Ammon's horn (tissue), 1 donor: ENCODE measurements at places on chromosomes 3 and 15.
A peak's percentile ranks its signal among the peaks of the same experiment; 100 is the strongest.

- no peak for DNase-seq
Measured at GRCh38 chr3:119933207-119933606, 151.3 kb downstream of the NR1I2 start.

GRCh38 chr3:148238421-148238821 is 459.3 kb upstream of the AGTR1 start:
- no peak for DNase-seq

- no peak for DNase-seq
Measured at GRCh38 chr3:104286645-104287044, 1080.1 kb upstream of the ALCAM start.

GRCh38 chr15:59528961-59529402 is 82.6 kb upstream of the GCNT3 start:
- peak; percentile 90 for DNase-seq

- DNase-seq: no peak
Measured at GRCh38 chr3:118942671-118943070, 92.0 kb downstream of the IGSF11 start.

DNA sequence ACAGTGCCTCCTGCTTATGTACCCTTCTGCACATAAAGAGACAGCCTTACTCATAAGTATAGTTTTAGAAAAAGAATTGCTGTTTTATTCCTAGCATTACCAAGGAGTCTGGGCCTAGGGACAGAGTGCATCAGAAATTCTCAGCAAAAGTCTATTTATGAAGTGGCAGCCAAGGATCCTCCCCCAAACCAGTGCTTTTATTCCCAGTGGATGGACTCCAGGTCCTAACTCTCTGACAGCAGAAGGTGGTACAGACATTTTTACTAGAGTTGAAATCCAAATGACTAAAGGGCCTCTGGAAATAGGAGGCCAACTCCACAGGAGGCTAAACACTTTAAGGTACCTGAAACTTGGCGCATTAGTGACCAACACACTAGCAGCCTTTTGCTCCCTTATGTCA is 407.2 kb upstream of the TPRG1 start:
- DNase-seq: peak; percentile 13

DNA sequence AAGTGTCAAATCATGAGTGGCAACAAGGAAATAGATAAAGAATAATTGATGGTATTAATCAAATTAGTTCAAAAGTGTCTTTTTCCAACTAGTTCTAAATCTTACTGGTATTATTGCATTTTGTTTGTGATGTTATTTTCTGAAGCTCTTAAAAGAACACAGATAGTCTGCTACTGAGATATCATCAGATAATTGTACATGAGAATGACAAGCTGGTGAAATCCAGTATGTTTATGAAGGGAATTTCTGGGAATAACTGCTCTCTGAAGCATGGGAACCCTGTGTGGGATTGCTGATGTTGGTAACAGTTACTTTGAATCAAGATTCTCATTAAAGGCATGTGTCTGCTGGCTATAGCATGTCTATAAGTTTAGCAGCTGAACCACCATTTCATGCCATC is 190.3 kb upstream of the CDIN1 start:
- no peak for DNase-seq

DNA sequence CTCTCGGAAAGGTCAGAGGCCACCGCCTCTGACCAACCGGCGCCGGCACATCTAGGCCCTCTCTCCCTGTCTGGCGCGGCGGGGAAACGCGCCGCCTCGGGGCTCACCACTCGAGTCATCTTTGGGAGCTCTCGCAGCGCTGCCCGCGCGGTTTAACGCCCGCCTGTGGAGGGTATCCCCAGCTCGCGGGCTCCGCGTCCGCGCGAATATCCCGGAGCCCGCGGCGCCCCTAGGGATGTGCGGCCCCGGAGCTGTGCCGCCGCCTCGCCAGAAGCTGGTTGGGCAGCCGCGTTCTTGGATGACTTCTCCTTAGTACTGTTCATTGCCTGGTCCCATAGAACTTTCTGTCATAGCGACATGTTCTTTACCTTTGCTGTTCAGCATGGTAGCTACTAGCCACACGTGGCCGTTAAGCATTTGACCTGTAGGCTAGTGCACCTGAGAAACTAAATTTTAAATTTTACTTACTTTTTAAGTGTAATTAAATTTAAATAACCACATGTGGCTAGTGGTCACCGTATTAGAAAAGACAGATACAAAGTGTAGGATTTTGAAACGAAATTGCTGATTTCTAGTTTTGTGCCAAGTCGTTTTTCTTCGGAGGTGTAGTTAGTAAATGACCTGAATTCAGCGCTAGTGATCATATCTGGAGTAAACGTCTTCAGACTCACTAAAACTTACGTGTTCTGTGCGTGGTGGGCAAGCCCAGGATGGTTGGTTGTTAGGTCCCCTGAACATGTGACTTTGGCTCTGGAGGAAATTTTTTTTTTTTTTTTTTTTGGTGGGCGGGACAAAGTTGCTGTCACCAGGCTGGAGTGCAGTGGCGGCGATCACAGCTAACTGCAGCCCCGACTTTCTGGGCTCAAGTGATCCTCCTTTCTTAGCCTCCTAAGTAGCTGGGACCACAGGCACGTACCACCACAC is 835 bp downstream of the ARIH2 start:
- peak; percentile 21 for DNase-seq

GRCh38 chr3:81936817-81937216 is 175.4 kb upstream of the GBE1 start:
- peak; percentile 24 for DNase-seq

GRCh38 chr3:144114767-144115166 is 143.1 kb downstream of the DIPK2A start:
- no peak for DNase-seq

- DNase-seq: no peak
Measured at GRCh38 chr3:48619541-48620524, 1.7 kb downstream of the TMEM89 start.

GRCh38 chr15:70160803-70161565 is 63.3 kb upstream of the TLE3 start:
- DNase-seq: peak; percentile 28

DNA sequence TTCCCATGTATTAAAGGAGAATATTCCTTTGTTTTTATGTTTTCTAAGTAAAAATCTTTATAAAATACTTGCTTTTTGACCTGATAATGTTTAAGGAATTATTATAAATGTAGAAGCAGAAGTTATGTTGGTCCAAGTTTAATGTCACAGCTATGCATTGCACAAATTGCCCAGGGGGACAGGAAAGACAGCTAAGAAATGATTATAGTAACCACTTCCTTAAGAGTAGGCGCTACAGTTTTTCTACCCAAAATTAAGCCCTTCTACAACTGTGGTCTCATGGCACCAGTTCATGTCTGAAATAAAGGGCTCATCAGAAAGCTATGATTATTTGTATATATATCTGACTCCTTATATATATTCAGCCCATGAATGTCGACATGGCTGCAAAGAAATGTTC is 176.4 kb downstream of the GBE1 start:
- no peak for DNase-seq

DNA sequence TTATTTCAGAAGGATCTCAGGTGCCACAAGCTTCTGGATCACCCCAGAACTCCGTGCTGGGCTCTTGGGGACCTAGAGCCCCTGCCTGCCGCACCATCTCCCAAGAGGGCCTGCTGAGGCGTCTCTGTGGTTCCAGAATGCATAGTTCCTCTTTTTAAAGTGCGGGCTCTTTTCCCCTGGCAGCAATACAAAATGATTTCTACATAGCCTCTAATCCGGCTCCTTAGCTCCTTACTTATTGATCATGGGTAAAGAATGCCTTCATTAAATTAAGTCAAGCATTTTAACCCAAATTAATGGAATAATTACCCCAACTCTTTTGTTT is 121.9 kb downstream of the ATP10A start:
- no peak for DNase-seq

DNA sequence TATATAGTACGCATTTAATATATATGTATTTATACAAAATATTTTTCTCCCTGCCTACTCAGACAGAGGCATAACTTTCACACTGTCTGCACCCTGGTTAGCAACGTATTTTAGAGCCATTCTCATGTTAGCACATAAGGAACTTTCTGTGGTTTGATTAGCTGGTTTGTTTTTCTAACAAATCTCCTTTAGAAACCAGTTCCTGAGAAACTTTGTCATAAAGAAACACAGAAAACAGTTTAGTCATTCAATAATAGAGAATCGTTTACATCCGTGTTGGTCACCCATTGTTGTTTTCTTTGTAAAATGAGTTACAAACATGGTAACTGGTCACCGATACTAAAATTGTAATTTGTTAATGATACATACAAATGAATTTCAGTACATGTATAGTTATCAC is 5.9 kb upstream of the NGRN start:
- DNase-seq: no peak

GRCh38 chr3:182136008-182136910 is 424.5 kb downstream of the SOX2 start:
- DNase-seq: no peak

GRCh38 chr3:36919439-36920160 is 25.3 kb downstream of the TRANK1 start:
- no peak for DNase-seq

- DNase-seq: no peak
Measured at GRCh38 chr15:41971895-41972252, 483 bp downstream of the EHD4 start.

DNA sequence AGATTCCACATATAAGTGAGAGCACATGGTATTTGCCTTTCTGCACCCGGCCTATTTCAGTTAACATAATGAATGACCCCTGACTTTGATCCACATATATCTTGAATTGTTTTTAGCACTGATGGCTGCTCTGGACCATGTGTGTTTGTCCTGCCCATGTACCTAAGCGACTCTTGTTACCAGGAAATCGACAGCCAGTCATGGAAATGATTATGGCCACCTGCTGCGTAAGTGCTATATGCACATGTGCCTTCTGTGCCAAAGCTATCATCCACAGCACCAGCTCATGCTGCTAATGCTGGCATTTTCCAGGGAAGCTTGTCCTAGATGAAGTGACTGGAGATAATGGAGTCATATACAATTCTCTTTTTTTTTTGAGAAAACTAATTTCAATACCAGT is 103.7 kb downstream of the PEX5L start:
- DNase-seq: no peak

GRCh38 chr15:29593629-29594028 is 228.6 kb downstream of the TJP1 start:
- no peak for DNase-seq

DNA sequence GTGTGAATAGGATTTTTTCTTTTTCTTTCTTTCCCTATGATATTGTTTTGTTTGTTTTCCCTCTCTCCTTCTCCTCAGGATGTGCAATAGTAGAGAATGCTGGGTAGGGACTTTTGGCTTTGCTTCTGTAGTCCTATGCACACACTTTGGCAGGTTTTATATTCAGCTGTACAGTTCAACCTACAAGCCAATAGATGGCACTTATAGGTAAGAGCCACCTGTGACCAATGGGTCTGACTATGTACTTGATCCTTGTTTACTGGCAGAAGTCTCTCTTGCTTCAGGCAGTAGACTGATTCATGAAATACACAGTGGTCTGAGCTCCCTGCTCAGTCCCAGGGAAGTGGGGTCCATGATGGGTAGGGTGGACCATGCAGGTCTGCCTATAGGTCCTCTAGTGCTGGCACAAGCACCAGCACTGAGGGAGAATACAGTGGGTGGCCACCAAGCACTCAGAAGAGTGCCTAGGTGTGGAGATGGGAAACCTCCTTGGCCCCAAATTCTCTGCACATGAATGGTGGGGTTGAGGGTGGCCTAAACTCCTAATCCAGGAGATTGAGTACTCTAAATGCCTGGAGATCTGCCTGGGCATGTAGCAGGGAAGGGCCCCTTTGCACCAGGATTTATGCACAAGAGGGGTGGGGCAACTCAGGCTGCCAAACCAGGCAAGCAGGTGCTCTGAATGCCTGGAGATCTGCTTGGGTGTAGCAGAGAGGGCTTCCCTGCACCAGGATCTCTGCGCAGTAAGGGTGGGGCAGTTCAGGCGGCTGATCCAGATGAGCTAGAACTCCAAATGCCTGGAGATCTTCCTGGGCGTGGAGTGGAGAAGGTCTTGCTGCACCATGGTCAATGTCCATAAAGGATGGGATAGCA is 176.1 kb downstream of the DOCK3 start:
- DNase-seq: no peak

DNA sequence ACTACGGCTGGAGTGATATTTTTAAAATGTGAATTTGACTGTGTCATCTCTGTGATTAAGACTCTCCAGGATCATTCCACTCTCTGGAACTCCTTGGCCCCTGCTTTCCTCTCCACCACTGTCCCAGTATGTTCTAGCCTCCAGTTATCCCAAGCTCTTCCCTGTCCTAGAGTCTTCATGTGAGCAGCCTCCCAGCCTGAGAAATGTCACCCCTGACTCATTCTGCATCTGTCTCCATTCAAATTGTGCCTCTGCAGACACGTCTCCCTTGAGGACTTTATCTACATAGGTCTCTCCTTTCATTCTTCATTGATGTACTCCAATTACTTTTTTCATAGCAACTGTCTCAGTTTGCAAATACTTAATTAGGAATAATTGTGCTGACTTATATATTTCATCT is 317.7 kb upstream of the ADAMTS9 start:
- DNase-seq: no peak

- DNase-seq: no peak
Measured at GRCh38 chr15:68218331-68218730, 11.2 kb downstream of the CLN6 start.

DNA sequence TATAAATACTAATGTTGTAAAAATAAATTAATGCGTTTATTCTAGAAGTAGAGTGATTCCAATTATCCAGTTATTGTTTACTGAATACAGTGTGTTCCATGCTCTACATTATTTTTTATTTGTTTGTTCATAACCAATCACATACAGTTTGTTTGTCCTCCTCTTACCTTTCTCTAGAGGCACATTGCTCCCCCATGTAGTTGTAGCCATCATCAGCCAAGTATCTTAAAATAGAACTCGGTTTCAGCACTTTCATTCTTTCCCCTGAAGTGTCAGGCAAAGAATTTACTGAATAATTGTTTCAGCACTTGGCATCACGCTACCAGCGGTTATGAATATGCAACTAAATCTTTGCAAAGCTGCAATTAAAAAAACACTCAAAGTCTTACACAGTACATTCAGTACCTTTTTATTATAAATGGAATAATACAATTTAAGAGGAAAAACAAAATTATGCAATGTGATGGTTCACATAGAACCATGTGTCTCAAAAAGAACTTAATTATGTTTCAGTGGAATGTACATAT is 448.6 kb upstream of the ATP10A start:
- no peak for DNase-seq

DNA sequence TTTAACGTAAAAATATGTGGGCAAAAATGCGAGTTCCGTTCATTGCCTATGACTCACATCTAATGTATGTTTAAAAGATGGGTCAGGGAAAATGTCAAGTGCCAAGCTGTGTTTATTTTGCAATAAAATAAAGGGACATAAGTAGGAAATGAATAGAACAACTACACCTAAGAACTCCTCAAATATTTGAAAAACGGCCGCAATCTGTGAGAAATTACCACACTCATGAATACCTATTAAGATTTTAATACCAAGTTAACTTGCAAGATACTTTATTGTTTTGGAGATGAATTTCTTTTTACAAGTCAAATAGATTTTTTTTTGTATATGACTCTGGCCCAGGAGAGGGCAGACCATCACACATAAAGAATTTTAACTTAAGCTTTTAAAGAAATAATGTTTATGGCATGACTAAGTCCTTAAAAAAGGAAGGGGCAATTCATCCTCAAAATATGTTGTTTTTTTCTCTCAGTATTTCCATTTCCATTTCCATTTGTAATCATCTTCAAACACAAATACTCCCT is 152.7 kb downstream of the SUCNR1 start:
- no peak for DNase-seq
